ENCODE measurements at places on chromosomes 3 and 15.

DNA sequence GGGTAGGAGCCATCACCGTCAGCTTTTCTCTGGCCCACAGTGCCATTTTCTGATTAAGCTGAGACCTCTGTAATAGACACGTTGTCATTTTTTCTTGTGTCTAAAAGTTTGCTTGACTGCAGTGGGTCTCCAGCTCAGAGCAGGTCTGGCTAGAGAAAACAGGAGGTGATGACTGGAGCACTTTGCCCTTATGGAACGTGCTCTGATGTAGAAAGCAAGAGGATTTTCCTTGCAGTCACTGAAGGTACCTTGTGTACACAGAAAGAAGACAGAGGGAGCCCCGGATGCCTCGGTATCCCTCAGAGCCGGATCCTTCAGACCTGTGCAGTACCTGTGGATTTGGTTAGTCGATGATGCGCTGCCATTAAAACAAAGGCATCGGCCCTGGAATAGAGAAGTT is 76.2 kb downstream of the IGF1R start:
- DNase-seq, result no peak

DNA sequence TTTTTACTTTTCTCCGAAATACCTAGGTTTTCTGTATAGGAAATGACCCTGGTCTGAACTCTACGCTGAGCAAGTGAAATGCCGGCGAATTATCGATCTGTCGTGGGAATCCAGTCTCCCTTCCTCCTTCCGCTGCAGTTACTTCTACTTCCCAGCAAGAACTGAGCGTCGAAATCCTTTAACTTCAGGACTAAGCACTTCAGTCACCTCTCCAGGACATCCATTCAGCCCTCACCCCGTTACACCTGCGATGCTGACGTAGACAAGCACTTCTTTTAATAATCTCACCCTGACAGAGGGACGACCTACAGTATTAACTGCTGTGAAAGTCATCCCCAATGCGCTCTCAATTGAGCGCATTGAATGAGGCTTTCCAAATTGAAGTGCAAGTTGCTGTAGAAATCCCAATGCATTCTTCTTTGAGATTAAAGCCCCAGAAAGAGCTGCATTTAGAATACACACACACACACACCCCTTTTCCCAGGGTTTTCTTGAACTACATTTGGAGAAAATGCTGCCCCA is 1.3 kb downstream of the TOP2B start:
- no peak for DNase-seq

DNA sequence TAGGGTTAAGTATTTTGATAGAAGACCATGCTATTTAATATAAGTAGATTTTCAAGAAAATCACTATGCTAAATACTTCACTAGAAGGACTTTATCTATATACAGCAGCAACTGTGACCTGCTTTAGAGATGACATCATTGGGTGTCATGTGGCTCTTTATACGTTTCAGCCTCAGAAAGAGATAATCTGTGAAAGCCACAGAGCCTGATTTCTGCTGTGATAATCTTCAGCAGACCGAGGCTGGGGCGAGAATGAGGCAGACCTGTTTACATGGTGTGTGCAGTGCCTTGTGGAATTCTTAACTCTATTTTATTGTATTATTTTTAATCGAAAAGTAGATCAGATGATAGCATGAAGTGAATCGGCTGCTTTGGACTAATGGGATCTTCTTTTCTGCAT is 471.2 kb downstream of the MFSD1 start:
- no peak for DNase-seq

DNA sequence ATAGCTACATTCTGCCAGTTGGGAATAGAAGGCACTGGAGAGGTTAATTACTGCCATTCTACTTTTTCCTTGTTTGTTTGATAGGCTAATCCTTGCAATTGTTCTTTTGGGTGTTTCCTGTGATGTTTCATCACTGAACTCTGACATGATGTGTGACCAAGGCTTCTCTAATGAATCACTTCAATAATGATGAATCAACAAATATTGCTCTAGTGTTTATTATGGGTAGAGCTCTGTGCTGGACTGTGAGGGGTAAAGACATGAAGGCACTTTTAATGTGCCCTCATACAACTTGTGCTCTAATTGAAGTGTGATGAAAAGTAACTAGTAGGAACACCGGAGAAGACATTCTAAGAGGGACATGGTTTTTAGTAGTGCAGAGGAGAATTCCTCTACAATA is 233.6 kb downstream of the WDR72 start:
- no peak for DNase-seq

GRCh38 chr15:67521783-67522568 is 1.0 kb downstream of the C15orf61 start:
- no peak for DNase-seq

DNA sequence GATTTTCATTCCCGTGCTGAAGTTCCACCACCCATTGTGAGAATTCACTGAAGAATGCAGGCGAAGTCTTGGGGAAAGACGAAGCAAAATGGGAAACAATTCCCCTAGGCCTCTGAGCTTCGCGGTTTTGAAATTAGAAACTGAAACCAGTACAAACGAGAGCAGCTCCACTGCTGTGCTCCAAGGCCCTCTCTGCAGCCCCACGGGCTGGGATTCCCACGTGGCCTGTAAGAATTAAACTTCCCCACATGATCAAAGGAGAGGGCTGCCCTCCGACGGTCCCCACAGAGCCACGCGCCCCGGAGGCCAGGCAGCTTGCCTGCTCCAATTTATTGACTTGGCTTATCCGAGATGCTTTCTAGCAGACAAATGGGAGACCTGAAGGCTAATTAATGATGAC is 144.0 kb downstream of the GREM1 start:
- DNase-seq, result no peak

- DNase-seq, result no peak
Measured at GRCh38 chr3:194713299-194714136, 27.8 kb downstream of the FAM43A start.

DNA sequence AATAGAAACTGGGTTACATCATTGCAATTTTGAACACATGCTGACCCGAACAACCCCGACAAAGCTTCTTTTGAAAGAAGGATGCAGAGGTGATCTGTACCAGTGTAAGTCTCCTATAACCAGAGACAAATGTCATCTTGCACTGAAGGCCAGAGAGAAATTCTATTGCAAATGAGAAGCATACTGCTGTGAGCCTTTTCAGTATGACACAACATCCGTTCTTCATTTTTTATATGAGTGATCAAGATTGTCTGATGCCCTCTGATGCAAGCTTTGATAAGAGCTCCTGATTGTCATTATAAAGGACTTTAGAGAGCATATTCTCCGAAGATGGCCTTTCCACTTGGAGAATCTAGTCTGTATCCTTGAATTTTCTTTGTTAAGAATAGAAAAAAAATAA is 36.9 kb downstream of the PCOLCE2 start:
- no peak for DNase-seq

Data from activated T-cell treated with anti-CD3 and anti-CD28 coated beads for 4 hours (primary cell).